ENCODE measurements at places on chromosomes 13 and 19.

GRCh38 chr13:111006506-111007031 is 91.7 kb upstream of the ANKRD10 start:
- no peak for DNase-seq

DNA sequence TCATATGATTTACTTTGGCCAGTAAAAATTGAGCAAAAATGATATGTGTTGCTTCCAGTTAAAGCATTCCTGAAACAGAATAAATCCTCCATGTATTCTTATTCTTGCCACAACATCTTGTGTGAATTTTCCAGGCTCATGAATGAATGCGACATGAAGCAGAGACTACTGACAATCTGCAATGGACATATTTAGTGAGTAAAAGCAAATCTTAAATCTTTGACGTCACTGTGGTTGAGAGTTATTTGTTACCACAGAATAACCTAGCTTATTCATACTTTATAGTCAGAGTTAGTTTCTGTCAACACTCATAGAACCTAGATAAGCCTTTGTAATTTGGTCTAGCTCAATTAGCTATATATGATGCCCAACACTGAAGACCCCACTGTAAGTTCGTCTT is 1443.1 kb downstream of the PCDH9 start:
- no peak for DNase-seq

GRCh38 chr19:17079710-17080439 is 4.3 kb downstream of the MYO9B start:
- DNase-seq = peak; percentile 60

DNA sequence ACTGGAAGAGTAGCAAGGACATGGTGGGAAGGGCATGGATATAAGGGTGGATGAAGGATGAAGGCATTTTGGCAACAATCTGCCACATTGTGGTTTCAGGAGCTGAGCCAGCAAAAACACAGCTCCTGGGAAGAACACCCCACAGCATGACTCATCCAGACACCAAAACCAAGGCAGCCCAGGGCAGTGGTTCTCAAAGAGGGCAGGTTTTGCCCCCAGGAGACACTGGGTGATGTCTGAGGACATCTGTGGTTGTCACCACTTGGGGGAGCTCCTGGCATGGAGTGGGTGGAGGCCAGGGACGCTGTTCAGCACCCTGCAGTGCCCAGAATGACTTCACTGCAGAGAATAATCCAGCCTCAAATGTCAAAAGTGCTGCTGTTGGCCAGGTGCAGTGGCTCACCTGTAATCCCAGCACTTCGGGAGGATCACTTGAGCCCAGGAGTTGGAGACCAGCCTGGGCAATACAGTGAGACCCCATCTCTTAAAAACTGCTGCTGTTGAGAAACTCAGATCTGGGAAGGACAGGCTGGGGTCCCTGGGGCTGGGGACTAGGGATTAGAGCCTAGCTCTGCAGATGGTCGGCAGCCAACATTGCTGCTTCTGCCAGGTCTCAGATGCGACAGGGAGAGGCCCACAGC is 16.1 kb downstream of the ZFR2 start:
- DNase-seq = no peak

- DNase-seq = no peak
Measured at GRCh38 chr19:47509973-47510372, 4.9 kb downstream of the NAPA start.

DNA sequence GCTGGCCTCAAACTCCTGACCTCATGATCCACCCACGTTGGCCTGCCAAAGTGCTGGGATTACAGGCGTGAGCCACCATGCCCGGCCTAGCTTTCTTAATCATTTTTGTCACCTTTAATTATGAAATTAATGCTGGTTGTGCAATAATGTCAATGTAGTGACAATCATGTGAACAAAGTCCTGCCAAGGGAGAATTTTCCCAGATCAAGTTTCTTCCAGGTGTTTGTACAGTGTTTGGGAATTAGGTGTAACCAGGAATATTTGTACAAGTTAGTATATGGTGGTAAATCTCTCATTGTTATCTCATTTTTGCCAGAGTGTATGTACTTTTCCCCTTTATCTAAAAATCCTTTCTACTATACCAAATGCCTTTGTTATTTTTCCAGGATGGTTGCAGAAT is 171.1 kb downstream of the UGGT2 start:
- no peak for DNase-seq

DNA sequence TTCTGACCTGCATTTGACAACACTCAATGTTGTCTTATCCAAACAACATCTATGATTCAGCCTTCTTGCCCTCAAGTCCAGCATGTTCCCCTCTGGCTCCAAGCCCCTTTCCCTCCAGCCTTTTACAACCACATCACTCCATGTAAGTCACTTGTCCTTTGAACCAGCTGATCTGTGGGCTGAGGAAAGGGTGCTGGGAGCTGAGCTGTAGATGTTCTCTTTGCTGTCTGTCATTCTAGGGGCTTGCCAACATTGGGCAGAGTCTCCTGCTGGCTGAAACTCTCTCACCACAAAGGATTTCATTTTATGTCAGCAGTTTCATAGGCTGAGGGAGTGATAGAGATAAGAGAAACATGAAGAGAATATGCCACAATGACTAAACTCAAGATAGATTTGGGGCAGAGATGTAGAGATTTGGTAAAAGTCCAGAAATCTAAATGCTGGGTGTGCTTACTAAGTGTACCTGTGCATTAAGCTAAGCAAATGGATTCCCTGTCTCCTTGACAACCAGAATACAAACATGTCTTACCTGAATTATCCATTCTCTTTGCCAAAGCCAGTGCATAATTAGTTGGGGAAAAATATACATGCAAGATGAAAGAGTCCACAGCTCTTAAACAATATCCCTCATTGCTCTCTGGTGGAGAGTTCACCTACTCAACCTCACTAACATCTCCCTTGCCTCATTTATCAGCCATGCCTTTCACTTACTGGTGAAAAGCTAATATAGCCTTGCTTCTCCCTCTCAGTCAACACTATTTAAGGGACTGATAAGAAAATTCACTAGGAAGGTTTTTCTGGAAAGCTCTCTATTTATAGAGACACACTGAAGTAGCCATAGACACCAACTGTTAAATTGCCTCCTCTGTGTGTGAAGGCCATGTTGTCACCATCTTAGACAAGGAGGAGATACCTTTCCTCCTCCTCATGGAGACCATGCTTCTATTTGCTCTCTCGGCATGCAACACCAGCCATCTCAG is 175.5 kb upstream of the SERP2 start:
- DNase-seq = no peak

- DNase-seq = no peak
Measured at GRCh38 chr19:54387991-54388801, 23.5 kb upstream of the LAIR1 start.

- no peak for DNase-seq
Measured at GRCh38 chr13:50664951-50665350, 178.5 kb downstream of the DLEU7 start.

DNA sequence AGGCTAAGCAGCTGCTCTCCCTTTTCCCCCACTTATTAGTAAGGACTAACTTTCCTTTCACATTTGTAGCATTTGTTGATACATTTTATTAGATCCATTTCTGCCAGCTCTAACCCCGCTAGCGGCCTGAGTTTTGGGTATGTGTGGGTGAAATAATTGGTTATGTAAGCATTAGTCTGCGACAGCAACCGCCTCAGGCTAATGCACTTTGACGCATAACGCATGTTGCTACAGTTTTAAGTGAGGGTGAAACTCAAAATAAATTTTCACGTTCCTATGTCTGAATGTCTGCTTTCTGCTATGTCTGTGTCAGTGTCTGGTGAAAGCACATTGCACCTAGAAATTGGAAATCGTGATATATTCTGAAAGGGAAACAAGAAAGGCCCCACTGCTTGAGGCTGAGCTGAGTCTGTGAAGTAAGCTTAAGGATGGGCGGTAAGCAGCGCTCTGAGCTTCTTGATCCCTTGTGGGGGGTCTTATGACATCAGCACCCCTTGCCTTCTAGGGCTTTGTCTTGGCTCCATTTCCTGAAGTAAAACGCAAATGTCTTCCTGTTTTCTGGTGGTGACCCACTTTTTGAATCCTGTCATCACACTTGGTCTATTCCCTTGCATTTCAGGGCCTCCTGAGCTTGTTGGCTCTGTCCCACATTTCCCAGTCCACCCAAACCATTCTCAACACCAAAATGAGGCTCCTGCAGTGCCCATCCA is 648.3 kb upstream of the ARGLU1 start:
- DNase-seq = no peak

DNA sequence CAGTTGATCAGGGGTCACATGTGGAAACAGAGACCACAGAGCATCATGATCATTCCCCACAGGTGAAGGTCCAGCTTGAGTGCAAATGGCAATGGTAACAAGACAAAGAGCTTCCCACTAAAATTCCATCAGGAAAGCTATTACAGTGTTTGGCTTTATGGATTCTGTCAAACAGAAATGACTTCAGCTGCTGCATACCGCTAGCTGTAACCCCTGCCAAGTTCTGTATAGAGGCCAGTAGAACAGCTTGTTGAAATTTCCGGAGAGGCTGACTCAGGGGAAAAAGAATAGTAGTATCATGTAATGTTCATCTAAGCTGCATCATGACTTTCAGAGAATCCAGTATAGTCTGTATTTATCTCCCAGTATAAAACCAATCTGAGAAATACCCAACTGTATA is 1704.7 kb downstream of the SLITRK5 start:
- no peak for DNase-seq

- no peak for DNase-seq
Measured at GRCh38 chr19:57110592-57111328, 9.0 kb upstream of the USP29 start.

DNA sequence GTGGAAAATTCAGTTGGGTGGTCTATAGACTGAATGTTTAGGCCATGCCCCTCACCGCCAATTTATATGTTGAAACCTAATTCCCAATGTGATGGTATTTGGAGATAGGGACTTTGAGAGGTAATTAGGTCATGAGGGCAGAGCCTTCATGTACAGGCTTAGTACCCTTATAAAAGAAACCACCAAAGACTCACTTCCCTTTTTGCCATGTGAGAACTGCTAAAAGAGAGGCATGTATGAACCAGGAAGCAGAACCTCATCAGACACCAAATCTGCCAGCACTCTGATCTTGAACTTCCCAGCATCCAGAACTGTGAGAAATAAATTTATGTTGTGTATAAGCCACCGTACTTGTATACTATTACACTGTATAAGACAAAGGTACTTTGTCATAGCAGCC is 40.6 kb downstream of the UQCRFS1 start:
- no peak for DNase-seq

DNA sequence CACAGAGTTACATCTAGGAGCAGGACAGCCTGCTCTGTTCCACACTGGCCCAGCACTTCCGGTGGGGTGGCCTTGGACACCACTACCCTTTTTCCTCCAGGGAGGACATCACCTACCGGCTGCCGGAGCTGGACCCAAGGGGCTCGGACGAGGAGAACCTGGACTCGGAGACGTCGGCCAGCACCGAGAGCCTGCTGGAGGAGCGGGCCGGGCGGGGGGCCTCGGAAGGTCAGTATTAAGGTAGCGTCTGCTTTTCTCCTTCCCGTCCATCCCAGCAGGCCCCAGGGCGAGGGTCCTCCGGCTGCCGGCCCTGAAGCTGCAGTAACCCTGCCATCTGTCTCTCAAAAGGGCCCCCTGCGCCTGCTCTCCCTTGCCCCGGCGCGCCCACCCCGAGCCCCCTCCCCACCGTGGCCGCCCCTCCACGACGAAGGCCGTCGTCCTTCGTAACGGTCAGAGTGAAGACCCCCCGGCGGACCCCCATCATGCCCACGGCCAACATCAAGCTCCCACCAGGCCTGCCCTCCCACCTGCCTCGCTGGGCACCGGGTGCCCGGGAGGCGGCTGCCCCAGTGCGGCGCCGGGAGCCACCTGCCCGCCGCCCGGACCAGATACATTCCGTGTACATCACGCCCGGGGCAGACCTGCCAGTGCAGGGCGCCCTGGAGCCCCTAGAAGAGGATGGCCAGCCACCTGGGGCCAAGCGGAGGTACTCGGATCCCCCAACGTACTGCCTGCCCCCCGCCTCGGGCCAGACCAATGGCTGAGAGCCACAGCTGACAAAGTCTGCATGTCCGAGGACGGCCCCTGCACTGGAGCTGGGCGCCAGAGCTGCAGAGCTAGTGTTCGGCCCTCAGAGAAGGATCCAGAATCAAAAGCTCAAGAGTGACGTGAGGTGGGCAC is 3.4 kb upstream of the USE1 start:
- no peak for DNase-seq

- DNase-seq = peak; percentile 9
Measured at GRCh38 chr13:99085139-99085807, 107.4 kb upstream of the DOCK9 start.

DNA sequence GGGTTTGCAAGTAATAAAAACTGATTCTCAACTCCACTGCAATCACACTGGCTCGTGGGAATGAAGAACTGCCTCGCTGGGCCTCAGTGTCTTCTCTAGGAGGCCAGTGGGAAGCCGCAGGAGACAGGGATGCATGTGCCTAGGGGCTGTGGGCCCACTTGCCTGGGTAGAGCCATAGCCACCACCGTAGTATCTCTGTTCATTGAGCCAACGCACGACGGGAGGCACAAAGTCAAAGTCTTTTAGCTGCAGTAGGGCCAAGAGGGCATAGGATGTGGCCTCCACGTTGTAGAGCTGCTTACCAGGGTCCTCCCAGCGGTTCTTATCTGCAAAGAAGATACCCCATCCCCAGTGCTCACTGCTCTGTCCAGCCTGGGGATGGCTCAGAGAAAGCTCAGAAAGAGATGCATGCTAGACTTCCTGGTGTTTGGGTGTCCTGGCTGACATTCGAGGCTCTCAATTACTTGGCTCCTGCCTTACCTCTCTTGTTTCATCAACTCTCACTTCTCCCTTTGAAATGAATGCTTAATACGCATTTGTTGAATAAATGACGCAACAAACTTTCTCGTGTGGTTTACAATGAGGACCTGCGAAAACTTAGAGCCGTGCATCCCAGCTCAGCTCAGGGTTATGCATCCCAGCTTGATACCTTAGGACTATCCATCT is 16.1 kb upstream of the TNFSF14 start:
- no peak for DNase-seq

- DNase-seq = no peak
Measured at GRCh38 chr13:88456151-88456550, 785.0 kb downstream of the SLITRK5 start.

GRCh38 chr13:20195801-20196200 is 3.1 kb upstream of the GJB2 start:
- no peak for DNase-seq

Measured in activated CD4-positive, alpha-beta T cell treated with anti-CD3 and anti-CD28 coated beads for 24 hours (primary cell).